ENCODE measurements at places on chromosomes 1 and 21.

- no peak for DNase-seq
These were observed 89.5 kb upstream of the ARTN start for GRCh38 chr1:43844114-43844513.

DNA sequence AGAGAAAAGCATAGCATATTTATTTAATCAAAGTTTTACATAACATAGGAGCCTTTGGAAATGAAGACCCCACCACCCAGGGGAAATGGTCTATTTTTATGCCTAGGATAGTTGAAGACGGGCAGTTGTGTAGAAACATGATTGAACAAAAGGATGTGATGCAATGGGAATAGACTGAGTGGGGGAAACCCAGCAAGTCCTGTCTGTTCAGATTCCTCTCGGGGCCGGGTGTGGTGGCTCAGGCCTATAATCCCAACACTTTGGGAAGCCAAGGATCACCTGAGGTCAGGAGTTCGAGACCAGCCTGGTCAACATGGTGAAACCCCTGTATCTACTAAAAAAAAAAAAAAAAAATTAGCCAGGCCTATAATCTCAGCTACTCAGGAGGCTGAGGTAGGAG is 298.3 kb downstream of the MATN1 start:
- DNase-seq: no peak

DNA sequence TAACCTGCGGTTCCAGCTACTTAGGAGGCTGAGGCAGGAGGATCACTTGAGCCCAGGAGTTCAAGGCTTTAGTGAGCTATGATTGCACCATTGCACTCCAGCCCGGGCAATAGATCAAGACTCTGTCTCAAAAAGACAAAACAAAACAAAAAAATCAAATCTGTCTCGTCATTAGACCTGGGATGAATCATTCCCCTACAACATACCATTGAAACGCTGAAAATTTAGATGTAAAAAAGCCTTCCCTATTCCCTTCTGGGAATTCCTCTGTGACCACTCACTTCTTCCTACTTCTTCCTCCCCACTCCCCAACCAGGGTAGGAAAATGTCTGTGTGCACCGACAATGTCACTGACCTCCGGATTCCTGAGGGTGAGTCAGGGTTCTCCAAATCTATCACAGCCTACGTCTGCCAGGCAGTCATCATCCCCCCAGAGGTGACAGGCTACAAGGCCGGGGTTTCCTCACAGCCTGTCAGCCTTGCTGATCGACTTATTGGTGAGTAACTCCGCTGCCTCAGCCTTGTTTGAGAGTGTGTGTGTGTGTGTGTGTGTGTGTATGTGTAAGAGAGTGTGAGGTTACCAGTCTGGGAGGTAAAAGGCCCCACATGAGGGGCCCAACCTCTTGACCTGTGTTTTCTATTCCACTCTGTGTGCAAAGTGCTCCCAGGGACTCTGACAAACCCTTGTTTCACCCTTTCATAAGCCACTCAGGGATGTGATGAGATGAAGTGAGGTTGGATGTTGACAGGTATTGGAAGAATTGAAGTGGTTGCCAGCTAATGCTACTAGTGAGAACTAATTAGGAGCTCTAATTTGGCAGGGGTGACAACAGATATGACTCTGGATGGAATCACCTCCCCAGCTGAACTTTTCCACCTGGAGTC is 16.3 kb upstream of the SARS1 start:
- peak; percentile 21 for DNase-seq

GRCh38 chr1:233143241-233143640 is 152.3 kb downstream of the PCNX2 start:
- no peak for DNase-seq

DNA sequence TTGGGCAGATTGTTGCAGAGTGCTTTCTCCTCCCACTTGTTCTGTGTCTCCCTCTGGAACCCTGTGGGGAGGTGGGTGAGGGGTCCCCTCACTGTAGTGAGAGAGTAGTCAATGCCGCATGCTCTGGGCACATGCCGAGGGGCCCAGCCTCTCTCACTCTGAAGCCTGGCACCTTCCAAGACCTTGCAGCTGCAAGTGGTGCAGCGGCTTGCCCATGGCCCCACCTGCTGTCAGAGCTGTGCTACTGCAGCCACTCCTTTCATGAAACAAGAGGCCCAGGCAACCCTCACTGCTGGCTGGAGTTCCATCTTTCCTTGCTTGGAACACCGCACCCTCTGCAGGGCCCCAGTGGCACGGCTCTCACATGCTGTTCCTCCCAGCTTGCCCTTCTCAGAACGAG is 58.4 kb upstream of the COL6A1 start:
- peak; percentile 66 for DNase-seq

- no peak for DNase-seq
These were observed 27.9 kb upstream of the KIF21B start for GRCh38 chr1:201051399-201051798.

- no peak for DNase-seq
These were observed 134.8 kb downstream of the FGGY start for GRCh38 chr1:59431566-59432294.

DNA sequence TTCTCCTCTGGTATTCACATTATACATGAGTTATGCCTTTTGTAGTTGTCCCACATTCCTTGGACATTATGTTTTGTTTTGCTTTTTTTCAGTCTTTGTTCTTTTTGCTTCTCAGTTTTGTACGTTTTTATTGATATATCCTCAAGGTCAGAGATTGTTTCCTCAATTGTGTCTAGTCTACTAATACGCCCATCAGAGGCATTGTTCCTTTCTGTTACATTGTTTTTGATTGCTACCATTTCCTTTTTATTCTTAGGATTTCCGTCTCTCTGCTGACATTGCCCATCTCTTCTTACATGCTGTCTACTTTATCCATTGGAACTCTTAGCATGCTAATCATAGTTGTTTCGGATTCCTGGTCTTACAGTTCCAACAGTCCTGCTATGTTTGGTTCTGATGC is 27.8 kb upstream of the MPC2 start:
- DNase-seq: no peak

DNA sequence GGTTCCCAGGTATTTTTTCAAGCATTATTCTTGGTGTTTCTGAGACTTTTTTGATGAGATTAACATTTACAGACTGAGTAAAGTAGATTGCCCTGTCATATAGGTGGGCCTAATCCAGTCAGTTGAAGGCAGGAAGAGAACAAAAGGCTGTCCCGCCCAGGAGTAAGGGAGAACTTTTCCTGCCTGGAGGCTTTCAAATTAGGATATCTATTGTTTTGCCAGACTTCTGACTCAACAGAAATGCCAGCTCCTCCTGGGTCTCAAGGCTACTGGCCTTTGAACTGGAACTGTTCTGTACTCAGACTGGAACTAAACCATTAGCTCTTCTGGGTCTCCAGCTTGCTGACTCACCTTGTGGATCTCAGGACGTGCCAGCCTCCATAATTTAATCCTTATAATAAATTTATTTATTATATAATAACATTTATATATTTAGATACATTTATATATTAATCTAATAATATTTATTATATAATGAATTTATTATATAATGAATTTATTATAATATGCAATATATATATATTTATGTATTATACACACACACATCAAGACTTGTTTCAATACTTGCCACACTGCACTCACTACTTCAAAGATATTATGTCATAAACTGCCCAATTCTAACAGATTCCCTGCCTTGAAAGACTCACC is 510.8 kb upstream of the B3GALT2 start:
- no peak for DNase-seq

- DNase-seq: no peak
These were observed 149.0 kb downstream of the IGSF21 start for GRCh38 chr1:18256282-18257235.

DNA sequence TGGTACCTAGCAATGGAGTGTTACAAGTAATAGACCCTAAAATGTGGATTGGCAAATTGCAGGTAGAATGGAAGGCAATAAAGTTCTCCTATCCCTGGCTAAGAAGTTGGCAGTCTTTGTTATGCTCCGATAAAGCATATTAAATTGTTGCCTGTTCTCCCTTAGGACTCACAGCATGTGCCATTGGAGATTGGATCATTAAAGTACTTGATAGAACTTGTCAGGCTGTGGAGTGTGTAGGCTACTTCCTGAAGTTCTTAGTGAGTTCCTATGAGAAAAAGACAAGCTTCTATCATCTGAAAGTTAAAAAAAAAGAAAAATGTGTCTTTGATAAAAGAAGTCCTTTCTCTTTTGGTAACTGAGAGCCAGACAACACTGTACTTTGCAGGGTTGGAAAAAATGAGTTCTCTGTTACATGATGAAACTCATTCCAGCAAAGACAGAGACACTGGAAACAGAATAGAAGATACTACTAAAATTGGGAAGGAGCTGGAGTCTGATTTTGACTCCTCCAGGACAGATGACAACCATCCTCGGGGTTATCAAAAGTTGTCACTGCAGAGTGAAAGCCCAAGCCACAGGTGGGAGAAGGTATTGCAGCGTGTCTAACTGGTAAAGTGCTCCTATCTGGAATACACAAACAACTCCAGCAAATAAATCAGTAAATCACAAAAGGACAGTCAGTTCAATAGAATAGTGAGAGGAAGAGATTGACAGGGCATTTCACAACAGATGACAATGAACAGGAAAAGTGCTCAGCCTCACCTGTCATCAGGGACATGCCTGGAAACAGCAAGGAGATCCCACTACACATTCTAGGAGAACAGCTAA is 87.5 kb upstream of the WDR26 start:
- DNase-seq: no peak

DNA sequence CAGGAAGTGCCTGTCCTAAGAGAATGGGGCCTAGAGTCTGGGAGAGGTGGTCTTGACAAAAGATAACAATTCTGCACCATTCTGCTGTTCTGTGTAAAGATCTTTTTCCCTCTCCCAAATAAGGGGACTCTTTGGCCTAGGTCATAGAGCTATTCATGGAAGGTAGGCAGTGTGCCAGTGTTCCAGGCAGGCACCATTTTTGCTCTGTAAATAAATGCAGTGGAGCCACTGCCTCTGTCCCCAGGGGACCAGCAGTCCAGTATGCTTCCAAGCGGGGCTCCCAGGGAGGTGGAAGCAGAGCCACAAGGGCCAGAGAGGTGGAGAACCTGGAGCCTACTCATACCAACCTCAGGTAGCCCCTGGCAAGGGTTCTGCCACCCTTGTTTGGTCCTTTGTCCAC is 25.9 kb downstream of the KCNA2 start:
- DNase-seq: no peak

- no peak for DNase-seq
These were observed 617.0 kb upstream of the PRMT6 start for GRCh38 chr1:106439475-106439874.
